ENCODE measurements at places on chromosomes 11 and 22.

- DNase-seq, result no peak
Observed at GRCh38 chr11:83611600-83611999, 325.4 kb upstream of the CCDC90B start.

GRCh38 chr22:26431261-26431995 is 2.4 kb downstream of the ASPHD2 start:
- no peak for DNase-seq

DNA sequence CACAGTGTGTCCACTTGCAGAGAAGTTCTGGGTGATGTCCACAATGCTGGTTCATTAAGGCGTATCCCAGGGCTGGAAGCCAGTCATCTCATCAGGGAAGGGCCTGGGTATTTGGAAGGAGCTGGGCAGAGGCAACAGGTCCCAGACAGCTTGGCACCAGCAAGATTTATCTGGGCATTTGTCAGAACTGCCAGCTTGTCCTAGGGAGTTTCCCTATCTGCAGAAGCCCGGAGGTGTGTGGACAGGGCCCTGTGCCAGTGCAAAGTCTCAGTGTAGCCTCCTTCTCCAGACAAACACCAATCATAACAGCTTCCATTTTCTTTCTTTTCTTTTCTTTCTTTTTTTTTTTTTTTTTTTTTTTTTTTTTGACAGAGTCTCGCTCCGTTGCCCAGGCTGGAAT is 125.3 kb upstream of the TIMP3 start:
- DNase-seq, result no peak

DNA sequence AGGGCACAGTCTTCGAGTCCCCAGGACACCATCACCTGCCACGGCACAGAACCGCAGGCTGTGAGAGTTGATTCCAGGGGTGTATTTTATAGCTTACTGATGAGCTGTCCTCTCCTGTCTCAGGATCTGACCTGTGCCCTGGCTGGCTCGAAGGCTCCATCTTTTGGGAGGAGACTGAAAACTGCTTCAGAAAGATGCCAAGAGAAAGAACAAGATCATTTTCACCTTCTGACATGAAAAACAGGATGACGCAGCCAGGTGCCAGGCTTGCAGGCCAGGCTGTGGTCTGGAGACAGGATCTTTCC is 2.2 kb downstream of the MRGPRD start:
- no peak for DNase-seq
